ENCODE measurements at places on chromosomes 7 and 10.
A peak's percentile ranks its signal among the peaks of the same experiment; 100 is the strongest.

DNA sequence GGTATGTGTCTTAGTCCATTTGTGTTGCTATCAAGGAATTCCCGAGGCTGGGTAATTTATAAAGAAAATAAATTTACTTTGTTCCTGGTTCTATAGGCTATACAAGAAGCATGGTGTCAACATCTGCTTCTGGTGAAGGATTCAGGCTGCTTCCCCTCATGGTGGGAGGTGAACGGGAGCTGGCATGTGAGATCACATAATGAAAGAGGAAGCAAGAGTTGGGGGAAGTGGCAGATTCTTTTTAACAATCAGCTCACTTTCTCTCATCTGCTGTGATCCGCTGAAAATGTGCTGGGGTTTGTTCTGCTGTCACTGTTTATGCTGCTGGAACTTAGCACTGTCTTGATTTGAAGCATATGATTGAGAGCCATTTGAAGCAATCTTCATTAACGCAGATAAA, 730.0 kb upstream of the SORCS1 start:
- DNase-seq, result no peak

DNA sequence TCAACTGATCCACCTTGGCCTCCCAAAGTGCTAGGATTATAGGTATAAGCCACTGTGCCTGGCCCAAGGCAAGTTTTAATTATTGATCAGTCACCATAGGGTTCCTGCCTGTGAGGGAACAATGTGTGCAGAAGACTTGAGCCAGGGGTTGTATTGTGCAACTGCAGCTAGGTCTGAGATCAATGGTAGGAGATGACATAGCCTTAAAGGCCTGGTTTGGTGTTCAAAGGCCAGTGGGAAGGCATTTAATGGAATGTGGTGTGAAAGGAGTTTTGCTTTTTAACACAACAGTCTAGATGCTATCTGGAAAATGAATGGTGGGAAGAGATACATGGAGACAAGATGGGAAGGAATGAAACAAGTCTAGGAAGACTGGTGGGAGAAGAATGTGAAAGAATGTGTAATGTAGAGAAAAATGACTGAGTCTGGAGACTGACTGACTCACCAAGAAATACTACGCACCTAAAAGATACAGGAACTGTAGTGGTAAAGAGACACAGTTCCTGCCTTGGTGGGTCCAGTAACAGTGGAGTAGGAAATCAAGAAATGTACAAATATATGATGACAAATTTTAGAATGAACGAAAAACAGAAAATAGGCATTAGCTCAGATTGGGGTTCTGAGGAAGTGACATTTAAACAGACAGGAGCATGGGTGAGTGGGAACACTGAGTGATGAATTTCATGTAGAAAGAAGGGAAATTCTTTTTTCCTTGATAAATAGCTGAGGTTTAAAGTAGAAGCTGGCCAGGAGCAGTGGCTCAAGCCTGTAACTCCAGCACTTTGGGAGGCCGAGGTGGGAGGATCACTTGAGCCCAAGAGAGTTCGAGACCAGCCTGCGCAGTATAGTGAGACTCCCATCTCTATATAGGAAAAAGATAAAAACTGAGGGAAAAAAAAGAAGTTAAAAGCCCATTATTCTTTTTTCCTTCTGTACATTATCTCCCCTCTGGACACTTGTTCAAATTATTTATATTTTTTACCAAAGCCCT, 9.4 kb downstream of the HNRNPF start:
- peak; percentile 52 for DNase-seq

- DNase-seq, result no peak
These were observed 81.9 kb downstream of the CREM start for GRCh38 chr10:35208536-35208935.

DNA sequence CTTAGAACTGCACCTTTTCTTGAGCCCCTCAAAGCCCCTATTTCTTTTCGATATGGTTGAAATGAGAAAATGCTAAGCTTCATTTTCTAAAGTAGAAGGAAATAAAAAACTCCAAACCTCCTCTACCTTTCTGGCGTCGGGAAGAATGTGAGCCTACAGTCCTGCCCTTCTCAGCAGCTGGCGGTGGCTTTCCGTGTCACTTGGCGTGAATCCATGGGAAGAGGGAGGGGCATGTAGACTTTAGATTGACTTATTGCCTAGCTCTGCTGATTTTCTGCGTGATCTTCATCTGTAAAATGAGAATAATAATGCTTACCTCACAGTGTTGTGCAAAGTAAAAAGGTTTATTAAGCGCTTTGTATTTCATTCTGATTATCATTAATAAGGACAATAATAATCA, 35.0 kb downstream of the PRR15 start:
- DNase-seq, result no peak

GRCh38 chr7:121329191-121330052, 622 bp downstream of the WNT16 start:
- no peak for DNase-seq

- DNase-seq, result no peak
These were observed 11.7 kb upstream of the MKI67 start for GRCh38 chr10:128137877-128138276.

GRCh38 chr10:30063099-30063498, 3.7 kb upstream of the JCAD start:
- no peak for DNase-seq

DNA sequence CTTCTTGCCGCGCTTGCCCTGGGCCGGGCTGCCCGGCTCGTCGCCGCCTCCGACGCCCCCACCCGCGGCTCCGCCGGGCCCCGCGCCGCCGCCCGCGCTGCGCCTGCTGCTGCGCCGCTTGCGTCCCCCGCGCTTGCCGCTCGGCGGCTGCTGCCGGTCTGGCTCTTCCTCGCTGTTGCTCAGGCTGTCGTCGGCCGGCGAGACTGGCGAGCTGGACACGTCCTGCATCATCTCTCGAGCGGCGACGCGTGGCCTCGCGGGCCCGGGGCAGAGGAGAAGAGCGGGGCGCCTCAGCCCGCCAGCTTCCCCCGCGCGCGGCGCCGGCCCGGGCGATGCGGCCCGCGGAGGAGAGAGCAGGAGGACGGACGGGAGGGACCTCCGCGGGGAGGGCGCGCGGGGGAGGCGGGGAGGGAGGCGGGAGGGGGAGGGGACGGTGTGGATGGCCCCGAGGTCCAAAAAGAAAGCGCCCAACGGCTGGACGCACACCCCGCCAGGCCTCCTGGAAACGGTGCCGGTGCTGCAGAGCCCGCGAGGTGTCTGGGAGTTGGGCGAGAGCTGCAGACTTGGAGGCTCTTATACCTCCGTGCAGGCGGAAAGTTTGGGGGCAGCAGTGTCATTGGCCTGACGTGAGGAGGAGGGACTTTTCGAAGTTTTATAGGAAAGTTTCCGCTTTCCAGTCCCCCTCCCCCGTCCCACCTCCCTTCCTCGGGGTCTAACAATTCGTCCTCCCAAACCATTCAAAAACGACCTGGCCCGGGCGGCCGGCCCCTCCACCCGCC, at the start of gene TWIST1:
Gene TWIST1 (minus strand): TSS at position 546 of the 779 bp plus-strand sequence. CDS start 315 bp downstream, at position 231.
- peak; percentile 86 for DNase-seq

GRCh38 chr10:77496941-77497420, 140.6 kb downstream of the KCNMA1 start:
- DNase-seq, result no peak

All from brain microvascular endothelial cell (primary cell).